ENCODE measurements at places on chromosomes 13 and 19.

DNA sequence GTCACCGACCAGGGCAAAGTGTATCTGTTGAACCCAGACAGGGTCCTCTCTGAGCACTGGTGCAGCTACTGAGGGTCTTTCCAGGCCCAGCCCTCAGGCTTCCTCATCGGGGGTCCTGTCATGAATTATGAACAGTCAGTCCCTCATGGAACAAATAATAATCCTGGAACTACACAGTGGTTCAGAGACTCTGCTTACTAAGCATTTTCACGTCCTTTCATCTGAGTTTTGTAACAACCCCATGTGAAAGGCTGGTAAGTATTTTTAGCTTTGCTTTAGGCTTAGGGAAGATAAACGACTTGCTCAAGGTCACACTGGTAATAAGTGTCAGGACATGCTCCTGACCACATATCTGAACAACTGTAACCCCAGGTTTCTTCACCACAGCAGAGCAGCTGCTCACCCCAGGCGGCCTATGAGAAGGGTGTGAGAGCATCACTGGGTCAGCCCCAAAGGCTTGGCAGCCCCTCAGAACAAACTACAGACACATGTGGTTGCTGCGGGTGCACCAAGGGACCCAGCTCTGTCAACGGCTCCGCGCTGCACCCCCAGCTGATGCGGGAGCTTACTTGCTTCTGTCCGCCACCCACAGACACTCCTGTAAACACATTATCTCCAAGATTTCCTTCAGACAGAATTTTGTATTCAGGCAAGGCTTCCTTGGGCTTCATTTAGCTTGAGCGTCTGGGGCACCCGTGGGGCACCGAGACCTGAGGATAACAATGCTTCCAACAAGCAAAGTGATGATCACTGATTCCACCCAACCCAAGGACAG, 19.4 kb upstream of the GSX1 start:
- DNase-seq = no peak

DNA sequence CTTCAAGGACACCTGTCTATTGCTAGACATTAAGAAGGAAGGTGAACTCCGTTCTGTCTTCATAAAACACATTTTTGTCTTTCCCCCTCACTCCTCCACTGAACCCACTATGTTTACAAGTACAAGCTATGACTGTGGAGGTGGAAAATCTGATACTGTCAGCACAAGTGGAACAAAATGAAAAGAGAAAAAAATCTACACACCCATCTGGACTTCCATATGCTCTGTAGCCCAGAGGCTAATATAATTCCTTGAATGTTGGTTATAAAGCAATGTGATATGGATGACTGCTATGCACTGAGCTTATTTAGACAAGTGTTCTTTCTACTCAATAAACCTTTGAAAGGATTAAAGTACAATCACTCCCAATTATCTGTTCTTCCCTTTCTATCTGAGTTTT, 713.5 kb downstream of the DIAPH3 start:
- DNase-seq = no peak

- no peak for DNase-seq
Measured at GRCh38 chr19:29781386-29782259, 30.2 kb upstream of the CCNE1 start.

DNA sequence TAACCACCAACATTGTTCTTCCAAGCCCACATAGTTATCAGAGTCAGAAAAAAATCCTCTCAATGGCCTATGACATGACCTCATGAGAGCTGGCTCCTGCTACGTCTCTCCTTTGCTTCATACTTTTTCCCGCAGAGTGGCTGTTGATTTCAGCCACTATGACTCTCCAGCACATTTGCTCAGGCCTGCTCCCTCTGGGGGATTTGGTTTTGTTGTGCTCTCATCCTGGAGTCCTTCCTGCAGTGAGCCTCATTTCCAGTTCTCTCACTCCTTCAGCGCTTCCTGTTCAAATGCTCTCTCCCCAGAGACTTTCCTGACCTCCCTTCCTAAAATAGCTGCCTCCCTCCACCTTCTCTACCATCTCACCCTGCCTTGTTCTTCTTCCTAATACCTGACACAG, 72.0 kb upstream of the USP29 start:
- no peak for DNase-seq

- DNase-seq = no peak
Measured at GRCh38 chr13:103903790-103904189, 837.6 kb upstream of the SLC10A2 start.
